ENCODE measurements at places on chromosomes 1 and 21. TPM values are rescaled to one million over a fixed set of nuclear protein-coding genes. Genes with fewer than 3 reads are reported as not detected.

Gene SAMD13
- 0.44 TPM for total RNA-seq

Gene HSD3B2
- 0.32 TPM for total RNA-seq

Gene NT5C1A
- total RNA-seq = not detected

Gene AZIN2
- total RNA-seq = 1.4 TPM

Gene CACNA1S
- not detected for total RNA-seq

Gene SYNC
- 5.0 TPM for total RNA-seq

Gene CFHR2
- total RNA-seq = not detected

Gene HHAT
- total RNA-seq = 4.0 TPM

Gene WNT3A
- 0.44 TPM for total RNA-seq

Gene DNALI1
- 0.16 TPM for total RNA-seq

Measured in esophagus mucosa (tissue), 1 donor.